ENCODE measurements at places on chromosomes 2 and 18.

DNA sequence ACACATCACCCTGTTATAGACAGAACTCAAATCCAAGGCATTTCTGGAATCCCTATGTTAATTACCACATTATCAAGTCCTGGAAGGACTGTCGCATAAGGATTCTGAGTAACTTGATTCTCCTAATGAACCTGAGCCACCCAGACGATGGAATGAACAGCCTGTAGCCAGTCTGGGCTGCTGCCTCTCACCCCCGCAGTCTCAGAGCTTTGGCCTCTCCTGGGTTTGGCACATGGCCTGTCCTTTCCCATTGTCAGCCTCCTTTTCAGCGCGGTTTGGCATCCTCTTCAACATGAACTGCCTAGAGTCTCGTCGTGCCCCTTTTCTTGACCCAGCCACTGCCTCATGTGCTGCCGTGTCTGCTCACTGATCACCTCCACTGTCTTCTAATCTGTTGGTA lies 147.6 kb downstream of the SLC8A1 start:
- DNase-seq: no peak

GRCh38 chr2:215808996-215809395 lies 204.4 kb downstream of the MREG start:
- no peak for DNase-seq

DNA sequence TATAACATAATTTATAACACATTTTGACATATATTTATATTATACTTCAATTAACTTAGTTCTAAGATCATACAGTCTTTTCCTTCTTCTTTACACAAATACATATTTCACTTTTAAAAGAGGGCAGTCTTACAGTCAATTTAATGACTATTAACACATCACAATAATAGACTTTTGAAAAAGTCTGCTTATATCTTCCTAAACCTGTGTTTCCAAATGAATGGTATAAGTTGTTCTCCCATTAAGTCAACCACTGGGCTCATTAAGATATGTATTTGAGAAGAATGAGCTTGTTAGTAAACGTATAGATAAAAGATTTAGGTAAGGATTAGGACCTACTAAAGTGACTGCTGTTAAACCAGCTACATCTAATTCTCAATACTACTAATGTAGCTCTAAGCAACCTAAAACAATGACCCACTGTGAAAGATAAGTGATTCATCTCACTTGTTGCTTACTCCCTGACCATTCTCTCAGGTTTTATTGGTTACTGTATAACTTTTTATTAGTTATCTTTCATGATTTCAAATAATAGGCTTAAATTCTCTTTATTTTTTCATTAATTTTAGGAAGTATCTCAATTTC lies 27.0 kb downstream of the SLC40A1 start:
- DNase-seq: no peak

- no peak for DNase-seq
These were observed 57.4 kb downstream of the SPP2 start for GRCh38 chr2:234107861-234108260.

- DNase-seq: no peak
These were observed 17.4 kb upstream of the CREB1 start for GRCh38 chr2:207512356-207512755.

DNA sequence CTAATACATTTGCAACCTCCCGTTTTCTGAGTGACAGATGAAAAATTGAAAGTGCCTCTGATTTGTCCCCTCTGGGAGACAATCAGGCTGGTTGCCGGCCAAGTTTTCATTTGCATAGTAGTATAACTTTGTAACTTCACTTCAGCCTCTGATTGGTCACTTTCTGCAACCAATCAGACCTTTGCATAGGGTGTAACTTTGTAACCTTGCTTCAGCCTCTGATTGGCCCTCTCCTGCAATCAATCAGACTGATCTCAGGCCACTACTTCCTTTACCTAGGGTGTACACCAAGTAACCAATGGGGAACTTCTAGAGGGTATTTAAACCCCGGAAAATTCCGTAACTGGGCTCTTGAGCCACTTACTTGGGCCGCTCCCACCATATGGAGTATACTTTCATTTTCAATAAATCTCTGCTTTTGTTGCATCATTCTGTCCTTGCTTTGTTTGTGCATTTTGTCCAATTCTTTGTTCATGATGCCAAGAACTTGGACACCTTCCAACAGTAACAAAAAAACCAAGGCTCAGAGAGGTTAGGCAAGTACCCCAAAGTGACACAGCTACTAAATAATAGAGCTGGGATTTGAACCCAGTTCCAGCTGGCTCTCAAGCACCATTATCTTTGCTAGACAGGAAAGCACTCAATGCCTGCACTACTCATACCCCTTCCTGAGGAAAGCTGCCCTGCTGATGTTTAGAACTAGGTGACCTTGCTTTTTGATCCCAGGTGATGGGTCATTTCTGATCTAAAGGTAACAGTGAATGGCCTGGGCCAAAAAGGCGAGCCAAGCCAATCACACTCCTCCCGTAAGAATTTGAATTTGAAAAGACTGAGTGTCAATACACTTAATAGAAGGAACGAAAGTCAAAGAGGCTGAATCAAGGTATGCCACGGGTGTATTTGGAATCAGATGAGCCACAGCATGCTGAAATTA lies 10.9 kb upstream of the MYOM1 start:
- DNase-seq: no peak
